ENCODE measurements at places on chromosomes 2 and 18.

GRCh38 chr2:187395276-187396015 lies 52.6 kb downstream of the CALCRL start:
- no peak for DNase-seq

- no peak for DNase-seq
Measured at GRCh38 chr2:15588329-15588919, 3.2 kb upstream of the DDX1 start.

DNA sequence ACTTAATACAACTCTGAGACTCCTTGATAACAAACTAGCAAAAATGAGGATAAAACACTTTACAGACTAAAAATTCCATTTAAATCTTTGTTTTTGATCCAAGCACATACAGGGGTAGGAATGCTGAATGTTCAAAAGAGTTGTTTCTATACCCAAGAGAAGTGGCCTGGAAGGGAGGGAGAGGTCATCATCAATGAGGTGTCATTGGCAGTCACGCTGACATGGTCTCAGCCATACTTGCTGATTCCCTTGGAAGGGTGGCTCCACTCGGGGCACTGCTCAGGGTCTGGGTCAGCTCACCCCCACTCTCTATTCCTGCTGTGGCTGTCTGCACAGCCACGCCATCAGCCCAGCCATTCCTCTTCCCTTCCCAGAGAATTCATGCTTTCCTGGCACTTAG lies 105.2 kb upstream of the PELI1 start:
- no peak for DNase-seq

GRCh38 chr18:79962311-79962710 lies 2.1 kb upstream of the HSBP1L1 start:
- no peak for DNase-seq

DNA sequence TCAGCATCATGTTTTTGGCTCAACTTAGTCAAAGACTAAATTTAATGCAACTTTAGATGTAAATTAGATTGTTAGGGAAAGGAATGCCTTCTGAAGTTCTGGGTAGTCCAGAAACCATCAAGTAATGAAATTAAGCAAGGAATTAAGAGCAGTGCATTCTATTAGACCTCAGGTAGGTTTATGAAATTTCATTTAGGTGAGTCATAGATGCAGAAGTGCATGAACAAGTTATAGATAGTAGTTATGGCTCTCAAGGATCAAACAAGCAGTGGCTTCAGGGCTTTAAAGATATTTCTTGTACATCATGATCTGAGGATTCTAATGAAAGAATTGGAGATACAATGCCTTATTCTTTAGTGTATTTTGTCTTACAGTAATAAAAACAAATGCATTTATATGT lies 25.4 kb upstream of the SPOPL start:
- no peak for DNase-seq

DNA sequence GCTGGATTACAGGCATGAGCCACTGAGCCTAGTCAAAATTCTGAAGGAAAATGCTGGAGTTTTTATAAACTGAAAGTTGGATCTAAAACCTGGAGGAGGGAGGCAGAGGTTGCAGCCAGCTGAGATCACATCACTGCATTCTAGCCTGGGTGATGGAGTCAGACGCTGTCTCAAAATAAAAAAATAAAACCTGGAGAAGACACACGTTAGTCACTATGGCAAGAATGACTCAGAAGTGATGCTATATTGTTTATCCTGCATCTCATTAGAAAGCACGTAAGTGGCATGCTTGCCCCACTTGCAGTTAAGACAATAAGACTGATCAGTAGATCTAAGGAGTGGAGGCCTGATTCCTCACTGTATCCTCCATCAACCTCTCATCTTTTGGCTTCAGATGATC lies 106.6 kb upstream of the STON1 start:
- no peak for DNase-seq

DNA sequence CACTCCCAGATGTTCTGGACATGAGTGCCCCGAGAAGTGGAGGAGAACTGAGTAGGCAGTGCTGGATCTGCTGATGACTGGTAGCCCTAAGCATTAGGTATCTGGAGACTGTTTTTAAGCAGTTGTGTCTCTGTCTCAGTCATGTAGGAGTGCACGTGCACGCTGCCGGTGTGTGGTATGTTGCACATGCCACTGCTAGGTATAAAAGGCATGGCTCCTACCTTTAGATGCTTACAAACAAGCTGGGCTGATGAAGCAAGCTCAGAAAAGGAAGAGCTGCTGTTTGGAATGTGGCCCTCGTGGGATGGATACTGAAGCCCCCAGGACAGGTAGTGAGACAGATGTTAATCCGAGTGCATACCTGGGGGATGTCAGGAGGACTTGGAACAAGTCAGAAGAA lies 49.1 kb downstream of the HK2 start:
- DNase-seq: no peak

DNA sequence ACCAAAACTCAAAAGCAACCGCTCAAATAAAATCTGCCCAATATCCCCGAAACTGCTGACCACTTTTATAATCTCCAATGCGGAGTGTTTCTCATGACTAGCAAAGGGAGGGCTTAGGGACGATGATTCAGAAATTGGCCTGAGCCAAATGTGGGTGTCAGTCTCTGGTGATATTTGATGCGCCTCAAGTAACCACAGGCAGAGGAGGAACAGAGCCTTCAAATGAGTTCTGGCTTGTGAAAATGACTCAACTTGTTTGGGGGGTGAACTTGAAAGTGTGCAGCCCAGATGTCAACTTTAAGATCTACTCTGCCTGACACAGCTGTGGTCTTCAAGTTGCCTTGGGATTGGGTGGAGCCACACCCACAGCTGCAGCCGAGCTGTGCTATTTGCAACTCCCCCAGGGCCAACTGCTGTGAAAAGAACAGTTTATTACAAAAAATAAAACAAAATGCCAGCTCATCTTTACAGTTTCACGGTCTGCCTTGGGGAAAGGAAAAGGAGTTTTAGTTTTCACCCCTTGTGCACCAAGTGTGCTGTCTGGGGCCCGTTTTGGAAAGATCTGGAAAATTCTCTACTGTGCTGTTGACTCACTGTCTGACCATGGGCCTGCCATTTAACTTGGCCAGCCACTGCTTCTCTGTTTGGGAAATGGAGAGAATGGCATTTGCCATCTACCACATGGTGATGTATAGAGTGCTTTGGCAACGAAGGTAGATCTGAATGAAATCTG lies 222.1 kb downstream of the MTX2 start:
- no peak for DNase-seq

GRCh38 chr2:689877-690510 lies 12.8 kb upstream of the TMEM18 start:
- no peak for DNase-seq

Measured in CD4-positive, alpha-beta T cell treated with Interleukin-6 at 100 ng/mL for 8 hours (primary cell).